ENCODE measurements at places on chromosomes 7 and 10.

DNA sequence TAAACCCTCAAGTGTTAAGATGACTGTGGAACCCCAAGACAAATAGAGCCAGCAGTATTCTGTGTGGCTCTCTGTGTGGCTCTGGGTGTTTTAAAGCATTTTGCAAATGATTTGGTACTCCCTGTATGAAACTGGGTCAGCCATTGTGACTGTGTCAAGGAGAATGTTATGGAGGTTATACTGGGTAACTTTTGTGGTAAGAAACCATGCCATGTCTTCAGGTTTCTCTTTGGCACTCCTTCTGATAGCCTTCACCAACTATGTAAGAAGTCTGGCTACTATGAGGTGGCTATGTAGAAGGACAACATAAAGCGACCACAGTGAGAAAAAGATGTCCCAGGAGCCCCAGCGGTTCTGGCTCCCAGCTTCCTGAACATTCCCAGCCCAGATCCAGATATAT is 226.6 kb upstream of the RHOBTB1 start:
- DNase-seq: no peak

GRCh38 chr10:102537948-102538347 is 34.2 kb downstream of the SUFU start:
- DNase-seq: no peak

DNA sequence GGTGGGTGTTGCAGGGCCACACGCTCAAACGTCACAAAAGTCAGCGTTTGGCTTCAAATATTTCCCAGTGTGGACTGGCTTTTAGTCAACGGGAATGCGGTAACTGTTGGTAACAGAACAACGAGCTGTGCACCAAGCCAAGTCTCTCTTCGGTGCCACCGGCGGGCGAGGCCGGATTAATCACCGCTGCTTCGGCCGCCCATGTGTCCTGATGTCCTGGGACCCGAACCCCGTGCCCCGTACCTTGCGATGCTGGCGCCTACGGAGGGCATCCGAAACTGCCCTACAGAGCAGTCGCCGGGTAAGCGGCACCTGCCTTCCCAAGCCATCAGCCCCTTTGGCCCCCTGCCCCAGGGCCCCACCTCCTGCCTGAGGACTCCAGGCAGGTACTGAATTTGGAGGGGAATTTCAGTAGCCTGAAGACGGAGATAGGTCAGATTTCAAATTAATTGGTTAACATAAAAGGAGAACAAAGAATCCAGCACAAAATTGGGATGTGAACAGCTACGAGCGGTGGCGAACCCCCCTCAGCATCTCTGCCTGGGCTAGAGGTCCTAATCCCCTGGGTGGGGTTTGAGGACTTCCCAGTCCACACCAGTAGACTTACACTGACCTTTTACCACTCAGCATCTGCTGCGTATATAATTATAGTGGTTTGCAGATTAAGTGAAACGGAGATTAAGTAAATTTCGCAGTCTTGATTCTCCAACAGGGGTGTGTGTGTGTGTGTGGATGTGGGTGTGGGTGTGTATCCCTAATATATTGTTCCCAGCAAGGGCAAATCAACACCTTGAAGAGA is at the start of gene LRRC72:
Gene LRRC72, plus strand, starts transcription at position 84 of the 799 bp plus-strand sequence. Its CDS starts 128 bp downstream, at position 212.
- no peak for DNase-seq

DNA sequence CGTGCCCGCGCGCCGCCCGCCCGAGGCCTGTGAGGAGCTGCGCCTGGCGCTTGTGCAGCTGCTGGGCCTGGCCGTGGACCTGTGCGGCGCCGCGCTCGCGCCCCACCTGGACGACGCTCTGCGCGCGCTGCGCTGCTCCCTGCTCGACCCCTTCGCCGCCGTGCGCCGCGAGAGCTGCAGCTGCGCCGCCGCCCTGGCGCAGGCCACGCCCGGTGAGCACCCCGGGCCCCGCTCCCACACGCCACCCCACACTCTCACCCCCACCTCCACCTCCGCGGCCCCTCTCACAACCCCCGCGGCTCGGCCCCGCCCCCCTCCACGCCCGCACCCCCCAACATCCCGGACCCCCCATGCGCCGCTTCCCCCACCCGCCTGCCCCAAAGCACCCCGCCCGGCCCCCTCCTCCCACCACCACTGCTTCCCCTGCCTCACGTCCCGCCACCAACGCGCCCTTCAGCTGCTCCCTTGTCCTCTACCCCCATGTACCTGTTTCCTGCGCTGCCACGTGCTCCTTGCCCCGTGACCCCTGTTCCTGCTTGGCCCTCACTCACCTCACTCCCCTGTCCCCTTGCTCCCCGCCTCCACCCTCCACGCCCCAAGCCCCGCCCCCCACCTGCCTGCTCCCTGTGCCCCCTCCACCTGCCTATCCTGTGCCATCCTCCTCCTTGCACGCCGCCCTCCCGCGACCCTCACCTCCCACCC is at the start of gene PRKAR1B:
Gene PRKAR1B, minus strand, starts transcription at position 178 of the 702 bp plus-strand sequence. CDS start 15,776 bp downstream, outside the sequence.
- DNase-seq: peak; percentile 52

DNA sequence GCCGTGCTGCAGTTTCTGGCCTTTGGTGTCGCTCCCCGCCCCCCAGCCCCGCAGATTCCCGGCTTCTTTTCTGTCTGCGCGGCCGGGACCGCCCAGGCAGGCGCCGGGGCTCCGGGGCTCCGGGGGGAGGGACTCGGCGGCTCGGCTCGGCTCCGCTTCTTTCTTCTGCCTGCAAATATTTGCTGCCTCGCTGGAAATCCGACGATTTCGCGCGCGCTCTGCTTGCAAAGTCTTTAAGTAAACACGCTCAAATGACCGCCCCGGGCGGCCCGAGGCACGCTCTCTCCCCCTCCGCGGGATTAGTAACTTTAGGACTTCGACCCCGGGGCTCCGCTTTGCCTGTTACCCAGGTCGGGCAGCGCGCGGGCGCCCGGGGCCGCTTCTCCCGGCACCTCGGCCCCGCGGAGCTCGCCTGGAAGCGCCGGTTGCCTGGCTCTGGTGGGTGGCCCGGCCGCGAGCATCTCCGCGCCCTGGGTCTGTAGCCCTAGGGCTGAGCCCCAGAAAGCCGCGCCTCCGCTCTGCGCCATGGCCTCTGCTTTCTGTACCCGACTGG is 3.9 kb upstream of the GATA3 start:
- DNase-seq: no peak

GRCh38 chr10:15344876-15345285 is 26.2 kb downstream of the FAM171A1 start:
- no peak for DNase-seq

GRCh38 chr10:112446055-112446854 is 459 bp downstream of the ZDHHC6 start:
- DNase-seq: no peak

DNA sequence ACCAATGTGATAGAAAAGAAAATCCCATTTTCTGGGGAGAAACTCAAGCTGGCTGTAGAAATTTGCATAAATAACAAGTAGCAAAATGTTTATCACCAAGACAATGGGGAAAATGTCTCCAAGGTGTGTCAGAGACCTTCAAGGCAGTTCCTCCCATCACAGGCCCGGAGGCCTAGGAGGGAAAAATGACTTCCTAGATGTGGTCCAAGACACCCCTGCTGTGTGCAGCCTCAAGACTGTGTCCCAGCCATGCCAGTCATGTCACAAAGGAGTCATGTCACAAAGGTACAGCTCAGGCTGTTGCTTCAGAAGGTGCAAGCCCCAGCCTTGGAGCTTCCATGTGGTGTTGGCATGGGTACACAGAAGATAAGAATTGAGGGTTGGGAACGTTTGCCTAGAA is 33.7 kb upstream of the THSD7A start:
- no peak for DNase-seq

DNA sequence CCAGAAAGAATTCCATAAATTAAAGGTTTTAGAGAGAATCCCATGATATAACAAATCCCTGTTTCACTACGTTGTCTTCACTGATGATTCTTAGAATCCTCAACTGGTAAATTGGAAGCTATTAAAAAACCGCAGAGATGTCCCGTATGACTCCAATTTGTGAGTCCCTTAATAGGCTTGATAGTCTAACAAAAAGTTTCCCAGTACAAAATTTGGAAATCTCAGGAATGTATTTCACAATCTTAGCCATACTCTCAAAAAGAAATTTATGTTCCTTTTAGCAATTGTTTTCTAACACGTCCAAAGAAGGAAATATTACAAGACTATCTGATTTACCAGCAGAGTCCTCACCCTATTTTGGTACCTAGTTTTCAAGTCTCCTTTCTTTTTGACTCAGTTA is 2.5 kb downstream of the TES start:
- no peak for DNase-seq

DNA sequence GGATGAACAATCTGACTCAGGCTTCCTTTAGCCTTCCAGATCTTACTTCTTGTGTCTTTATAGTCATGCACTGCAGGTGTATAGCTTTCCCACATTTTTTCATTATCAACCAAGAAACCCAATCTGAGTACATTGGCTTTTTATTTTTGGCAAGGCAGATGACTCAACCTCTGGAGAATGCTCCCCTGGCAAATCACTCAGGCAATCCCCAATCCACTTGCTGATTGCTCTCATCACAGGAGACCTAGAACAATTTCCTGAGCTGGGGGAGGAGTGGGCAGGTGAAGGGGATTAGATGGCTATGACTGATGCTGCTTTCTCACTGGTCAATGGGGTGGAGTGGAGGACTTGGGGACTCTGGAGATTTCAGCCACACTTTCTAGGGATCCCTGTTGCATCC is 134.4 kb downstream of the SLC16A9 start:
- no peak for DNase-seq

GRCh38 chr10:98314532-98315284 is 46.7 kb upstream of the LOXL4 start:
- no peak for DNase-seq

DNA sequence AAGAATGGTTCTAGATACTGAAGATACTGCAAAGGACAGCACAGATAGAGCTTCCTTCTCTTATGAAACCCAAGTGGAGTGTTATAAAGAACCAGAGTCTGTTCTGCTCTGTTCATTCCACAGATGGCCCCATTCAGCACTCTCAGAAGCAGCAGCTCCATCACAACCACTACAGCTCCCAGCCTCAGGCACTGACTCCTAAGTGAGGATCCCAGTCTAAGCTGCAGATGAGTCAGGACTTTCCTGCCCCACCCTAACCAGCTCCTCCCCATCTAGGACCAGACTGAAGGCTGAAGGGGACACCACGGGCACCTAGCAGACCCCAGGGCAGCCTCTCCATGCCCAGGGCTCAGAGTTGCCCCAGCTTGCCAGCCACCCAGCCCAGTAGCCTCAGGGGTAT is 379.8 kb downstream of the GRID1 start:
- no peak for DNase-seq

DNA sequence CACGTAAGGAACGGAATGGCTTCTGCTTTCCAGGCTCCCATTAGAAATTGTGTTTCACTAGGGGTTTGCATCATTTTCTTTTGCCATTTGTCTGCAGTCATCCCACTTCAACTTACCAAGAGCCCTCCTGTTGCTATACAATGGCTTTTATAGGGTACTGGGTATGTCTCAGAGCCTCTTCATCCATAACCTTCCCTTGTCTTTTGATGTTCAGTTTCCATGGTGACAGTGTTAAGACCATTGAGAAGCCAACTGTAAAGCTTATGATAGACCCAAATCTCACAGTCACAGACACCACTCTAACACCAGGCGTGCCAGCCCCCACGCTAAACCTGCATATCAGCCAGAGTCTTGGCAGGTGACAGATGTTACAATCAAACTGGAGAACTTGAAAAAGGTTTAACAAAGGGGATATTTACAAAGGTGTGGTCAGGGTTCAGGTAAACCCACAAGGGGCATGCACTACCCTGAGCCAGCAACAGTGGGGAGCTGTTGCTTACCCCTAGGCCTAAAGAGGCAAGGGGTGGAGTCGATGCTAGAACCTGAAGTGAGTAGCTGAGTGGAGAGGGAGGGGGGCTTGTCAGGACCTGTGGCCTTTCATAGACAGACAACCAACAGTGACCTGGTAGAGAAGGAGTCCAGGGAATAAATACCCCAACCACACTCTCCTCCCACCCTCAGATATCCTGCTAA is 53.2 kb upstream of the ABLIM1 start:
- DNase-seq: no peak

DNA sequence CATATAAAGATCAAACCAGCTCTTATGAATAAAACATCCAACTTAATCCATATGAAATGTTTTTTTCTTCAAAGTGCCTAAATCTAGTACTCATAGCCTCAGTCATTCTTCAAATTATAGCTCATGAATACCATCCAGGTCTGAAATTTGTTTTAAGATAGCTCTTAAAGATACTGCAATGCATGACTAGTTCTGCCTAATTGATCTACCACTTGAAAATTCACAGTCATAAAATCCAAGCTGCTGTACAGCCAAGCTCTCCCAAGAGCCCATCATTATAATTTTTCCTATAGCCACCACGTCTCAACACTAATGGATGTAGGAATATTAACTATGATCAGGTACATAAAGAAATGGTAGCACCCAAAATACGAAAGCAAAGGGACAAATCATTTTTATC is 87.9 kb upstream of the RNF148 start:
- peak; percentile 80 for DNase-seq

- DNase-seq: peak; percentile 90
Measured at GRCh38 chr7:117068511-117069145, 115.3 kb downstream of the ST7 start.

DNA sequence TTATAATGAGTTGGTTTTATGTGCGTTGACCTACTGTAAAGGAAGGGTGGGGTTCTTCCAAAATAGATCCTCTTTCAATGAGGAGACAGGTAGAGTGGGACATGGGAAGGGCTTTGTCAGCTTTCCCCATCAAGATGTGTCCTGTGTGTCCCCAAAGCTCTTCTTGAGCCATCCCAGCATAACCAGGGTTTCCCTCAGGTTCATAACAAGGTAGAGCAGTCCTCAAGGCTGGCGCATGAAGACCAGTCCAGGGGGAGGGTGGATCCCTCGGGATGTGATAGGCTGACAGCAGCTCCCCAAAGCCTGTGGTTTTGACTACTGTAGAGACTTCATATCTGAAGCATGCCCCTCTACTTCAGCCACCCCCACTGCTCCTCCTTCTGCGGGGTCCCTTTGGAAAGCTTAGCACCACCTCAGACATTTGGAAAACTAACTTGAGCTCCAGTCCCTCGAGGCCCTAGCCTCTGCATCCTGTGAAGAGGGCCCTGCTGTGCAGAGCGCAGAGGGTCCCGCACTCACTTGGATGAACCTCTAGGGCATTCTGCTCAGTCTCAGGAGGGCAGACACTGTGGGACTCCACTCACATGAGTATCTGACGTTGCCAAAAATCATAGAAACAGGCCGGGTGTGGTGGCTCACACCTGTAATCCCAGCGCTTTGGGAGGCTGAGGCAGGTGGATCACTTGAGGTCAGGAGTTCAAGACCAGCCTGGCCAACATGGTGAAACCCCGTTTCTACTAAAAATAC is 1.1 kb upstream of the GIMAP8 start:
- no peak for DNase-seq

DNA sequence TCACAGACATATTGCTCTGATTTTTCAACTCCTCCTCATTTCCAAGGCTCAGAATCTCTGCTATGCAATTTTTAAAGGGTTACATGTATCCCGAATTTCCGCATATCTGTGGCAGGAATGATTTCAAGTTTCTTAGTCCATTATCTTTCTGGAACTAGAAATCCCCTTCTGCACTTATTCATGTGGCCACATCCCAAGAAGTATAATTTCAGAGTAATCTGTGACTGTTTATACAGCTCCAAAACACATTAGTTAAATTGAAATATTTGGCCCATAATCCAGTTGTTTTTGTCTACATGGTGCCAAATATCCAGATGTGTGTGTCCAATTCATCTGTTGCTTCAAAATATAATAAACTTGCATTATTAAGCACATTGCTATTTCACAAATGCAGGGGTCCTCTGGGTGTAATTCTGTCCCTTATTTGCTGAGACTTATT is 271.2 kb downstream of the ARHGAP12 start:
- no peak for DNase-seq

GRCh38 chr7:112143136-112143535 is 63.1 kb downstream of the DOCK4 start:
- no peak for DNase-seq

GRCh38 chr10:87705339-87705738 is 45.7 kb downstream of the PAPSS2 start:
- DNase-seq: no peak
